ENCODE measurements at places on chromosomes 2 and 18.

- no peak for DNase-seq
Observed at GRCh38 chr2:30949435-30949834, 142.2 kb upstream of the CAPN13 start.

GRCh38 chr2:230934231-230935129 is 9.4 kb upstream of the GPR55 start:
- DNase-seq, result no peak

DNA sequence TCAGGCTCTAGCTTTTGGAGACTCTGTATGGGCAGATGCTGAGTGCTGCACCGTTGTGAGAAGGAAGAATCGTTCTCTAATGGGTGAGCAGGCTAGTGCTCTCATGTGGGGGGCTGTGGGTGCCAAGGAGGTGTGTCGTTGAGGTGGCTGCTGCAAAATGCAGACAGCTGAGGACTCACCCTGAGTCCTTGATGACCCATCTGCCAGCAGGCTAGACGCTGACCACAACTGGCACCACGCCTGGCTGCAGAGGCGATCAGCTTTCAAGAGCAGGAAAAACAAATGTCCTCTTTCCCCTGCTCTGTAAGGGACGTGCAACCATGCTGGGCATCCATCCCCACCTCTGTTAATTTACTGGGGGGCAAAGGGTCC is 48.2 kb downstream of the HAUS1 start:
- DNase-seq, result no peak

DNA sequence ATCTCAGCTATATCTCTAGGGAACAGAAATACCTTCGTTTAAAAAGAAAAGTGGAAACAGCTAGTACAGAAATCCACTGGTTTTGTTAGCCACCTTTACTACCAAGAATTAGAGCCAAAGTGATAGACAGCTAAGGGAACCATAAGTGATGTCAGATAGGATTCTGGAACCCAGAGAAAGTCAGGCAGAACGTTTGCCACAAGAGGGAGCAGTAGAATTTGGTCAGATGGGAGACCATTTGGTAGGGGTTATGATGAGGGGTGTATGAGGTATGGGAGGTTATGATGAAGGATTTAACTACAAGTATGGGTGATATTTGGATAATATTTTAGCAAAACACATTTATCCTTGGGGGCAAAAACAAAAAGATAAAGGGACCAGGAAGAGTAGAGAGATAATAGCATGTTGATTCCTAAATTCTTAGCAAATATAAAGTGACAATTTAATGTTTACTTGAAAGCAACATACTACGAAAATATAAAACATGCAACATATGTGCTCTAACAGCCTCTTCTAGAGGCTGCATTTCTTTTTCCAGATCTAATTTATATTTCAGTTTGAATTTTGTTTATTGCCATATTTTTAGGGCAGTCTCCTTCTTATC is 3.3 kb downstream of the SLC8A1 start:
- no peak for DNase-seq

- DNase-seq, result no peak
Observed at GRCh38 chr2:60677356-60677755, 78.7 kb upstream of the PAPOLG start.

- no peak for DNase-seq
Observed at GRCh38 chr18:7812431-7813063, 245.4 kb downstream of the PTPRM start.

GRCh38 chr2:84741182-84741822 is 139.6 kb downstream of the TRABD2A start:
- no peak for DNase-seq

DNA sequence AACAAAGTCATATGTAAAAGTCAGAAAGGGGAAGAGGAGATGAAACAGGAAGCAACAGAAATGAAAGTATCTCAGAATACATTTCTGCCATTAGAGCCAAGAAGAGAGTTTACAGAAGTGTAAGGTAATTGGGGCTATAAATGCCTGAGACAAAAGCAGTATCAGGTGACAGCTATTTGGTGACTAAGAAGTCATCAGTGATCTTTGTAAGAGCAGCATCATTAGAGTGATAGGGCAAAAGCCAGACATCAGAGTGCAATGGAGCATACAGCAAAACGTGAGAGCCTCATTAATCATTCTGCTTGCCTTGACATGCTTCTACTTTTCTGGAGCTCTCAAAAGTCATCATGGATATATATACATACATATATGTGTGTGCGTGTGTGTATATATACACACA is 804.7 kb upstream of the PIK3C3 start:
- DNase-seq, result peak; percentile 31

DNA sequence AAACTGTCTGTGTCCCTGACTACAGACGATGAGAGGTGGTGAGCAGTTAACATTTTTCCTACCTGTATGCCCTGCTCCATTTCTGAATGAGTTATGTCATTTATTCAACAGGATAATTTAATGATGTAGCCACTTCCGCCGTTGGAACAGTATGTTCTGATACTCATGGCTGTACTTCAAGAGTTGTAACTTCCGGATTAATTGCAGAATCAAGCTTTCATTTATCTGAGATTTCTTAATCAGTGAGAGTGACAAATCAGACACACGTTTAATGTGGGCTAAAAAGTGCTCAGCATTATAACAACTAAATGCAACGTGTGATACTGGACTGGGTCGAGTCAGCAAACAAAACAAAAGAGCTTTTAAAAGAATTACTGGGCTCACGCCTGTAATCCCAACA is 107.7 kb downstream of the KCTD1 start:
- no peak for DNase-seq

DNA sequence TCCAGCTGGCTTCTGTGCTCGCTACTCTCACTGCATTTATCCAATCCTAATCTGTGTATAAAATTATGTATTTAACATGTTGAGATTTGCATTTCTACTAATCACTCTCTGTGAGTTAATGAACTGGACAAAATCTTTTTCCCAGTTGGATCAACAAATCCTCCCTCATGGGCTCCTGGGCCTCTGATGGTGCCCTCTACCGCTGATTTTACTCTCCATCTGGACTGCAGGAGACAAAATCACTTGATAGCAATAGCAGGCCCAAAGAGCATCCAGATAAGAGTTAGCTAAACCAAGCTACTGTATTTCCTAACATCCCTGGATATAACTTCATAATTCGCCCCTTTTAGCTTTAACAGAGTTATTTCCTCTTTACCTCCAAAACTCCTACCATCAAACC is 14.4 kb downstream of the REG3G start:
- DNase-seq, result no peak

- DNase-seq, result no peak
Observed at GRCh38 chr18:28594034-28594433, 417.1 kb upstream of the CDH2 start.

DNA sequence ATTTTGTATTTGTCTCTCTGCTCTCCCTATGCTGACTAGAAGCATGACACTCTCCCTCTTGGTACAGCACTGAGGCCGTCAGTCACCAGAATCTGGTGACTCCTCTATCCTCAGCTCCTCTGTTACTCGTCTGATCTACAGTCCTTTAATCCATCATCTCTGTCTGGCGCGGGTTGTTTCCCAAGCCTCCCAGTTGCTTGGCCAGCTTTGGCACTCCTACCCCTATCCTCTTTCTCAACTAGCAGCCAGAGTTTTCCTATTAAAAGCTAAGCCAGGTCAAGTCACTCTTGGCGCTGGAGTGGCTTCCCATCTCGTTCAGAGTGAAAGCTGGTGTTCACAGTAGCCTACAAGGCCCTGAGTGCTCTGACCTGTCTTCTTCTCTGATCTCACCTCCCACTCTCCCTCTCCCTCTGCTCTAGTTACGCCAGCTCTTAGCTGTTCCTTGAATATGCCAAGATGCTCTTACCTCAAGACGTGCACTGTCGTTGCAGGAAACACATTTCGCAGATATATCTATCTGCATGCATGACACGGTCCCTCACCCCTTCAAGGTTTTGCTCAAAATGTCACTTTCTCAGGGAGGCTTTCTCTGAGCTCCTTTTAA is 41.8 kb upstream of the PSME4 start:
- no peak for DNase-seq

- DNase-seq, result no peak
Observed at GRCh38 chr18:67525328-67526099, 9.0 kb upstream of the DSEL start.

DNA sequence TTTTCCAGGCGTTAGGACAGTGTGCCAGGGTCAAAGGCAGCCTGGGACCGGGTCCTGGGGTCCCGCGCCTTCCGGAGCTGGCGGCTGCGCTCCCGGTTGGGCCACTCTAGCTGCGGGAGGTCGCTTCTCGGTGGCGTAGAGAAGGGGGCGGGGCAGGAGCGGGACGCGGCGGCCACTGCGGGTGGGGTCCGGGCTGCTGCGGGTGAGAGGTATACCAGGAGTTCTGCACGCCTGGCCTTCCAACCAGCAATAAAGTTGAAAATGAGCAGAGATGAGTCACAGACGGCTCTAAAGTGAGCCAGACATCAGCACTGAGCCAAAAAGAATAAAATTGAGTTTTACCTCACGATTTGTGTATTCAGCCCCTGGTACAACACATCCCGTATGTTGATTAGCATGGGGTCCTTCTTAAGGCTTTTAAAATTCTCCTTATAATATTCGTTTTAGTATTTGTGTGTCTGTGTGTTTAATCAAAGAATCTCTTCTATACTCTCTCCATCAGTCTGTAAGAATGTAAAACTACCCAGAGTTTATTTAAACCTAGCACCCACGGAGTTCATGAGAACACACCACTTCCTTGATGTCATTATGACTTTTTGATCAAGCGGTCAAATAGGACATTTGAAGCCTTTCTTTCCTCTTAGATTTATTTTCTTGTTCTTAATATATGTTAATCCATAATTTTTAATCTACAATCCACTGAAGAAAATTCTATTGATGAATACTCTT is at the start of gene C1GALT1C1L:
C1GALT1C1L (minus strand) TSS at position 108 of the 729 bp plus-strand sequence; CDS start at position 1, 107 bp downstream.
- no peak for DNase-seq

- DNase-seq, result no peak
Observed at GRCh38 chr2:240297256-240298116, 138.0 kb upstream of the GPC1 start.

- no peak for DNase-seq
Observed at GRCh38 chr2:167750675-167751074, 496.7 kb downstream of the STK39 start.

DNA sequence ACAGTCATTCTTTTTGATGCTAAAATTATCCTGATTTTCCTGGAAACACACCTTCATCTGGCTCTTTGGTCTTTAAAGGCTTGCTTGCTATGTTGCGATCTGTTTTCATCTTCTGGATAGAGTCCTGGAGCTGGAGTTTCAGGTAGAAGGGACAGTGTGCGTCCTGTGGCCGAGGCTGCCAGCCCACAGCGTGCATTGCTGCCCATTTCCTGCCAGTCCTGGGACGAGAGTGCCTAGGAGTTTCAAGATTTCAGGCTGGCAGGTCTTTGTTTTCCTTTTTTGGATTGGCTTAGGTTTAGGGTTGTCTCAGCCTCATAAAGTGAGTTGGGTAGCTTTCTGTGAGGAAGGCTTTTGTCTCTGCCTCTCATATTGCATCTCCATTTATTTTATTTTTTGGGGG is 14.5 kb downstream of the DGKD start:
- no peak for DNase-seq

DNA sequence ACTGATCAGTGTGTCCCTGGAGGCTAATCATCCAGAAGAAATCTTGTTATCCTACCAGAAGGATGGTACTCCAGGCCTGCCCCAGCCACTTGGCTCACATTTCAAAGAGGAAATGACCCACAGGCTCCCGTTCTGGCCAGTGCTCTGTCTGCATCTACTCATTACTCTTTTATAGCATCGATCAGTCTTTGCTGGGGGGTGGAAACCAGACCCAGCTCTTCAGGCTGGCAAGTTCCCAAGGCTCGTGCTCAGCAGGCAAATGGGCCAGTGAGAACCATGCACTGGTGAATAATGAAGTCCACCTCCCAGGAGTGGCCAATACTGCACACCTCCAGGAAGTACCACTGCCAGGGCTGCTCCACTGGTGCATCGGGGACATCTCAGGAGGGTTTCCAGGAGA is 38.8 kb downstream of the DNER start:
- DNase-seq, result no peak

DNA sequence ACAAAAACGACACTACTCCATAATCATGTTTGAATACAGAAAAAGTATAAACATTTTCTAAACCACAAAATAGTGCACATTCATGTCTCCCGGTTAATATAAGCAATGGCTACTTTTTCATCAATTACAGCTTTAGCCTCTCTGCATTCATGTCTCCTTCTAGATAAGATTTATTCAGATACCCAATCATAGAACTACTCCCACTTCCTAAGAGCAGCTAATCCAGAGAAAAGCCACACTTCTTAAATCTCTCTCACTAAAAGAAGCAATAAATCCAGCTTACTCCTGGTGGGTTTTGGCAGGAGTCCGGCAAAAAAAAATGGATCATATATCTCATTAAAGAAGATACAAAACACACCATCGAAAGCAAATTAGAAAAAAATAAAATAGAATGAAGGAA is 20.1 kb downstream of the DSEL start:
- no peak for DNase-seq

DNA sequence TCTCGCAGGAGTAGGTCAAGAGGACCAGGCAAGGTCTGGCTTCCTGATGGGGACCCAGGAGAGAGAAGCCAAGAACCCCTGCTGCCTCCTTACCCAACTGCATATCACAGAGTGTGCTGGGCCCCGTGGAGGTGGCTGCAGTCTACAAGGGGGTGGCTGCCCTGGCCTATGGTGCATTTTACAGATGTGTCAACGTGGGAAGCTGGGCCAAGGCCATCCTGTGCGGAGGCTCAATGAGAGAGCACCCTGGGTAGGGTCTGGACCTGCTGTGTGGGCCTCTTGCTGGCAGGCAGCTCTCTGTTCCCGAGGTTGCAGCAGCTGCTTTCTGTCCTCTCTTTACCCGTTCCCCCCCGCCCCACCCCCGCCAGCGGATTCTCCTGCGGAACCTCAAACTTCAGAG is 61.4 kb downstream of the GBX2 start:
- DNase-seq, result no peak

DNA sequence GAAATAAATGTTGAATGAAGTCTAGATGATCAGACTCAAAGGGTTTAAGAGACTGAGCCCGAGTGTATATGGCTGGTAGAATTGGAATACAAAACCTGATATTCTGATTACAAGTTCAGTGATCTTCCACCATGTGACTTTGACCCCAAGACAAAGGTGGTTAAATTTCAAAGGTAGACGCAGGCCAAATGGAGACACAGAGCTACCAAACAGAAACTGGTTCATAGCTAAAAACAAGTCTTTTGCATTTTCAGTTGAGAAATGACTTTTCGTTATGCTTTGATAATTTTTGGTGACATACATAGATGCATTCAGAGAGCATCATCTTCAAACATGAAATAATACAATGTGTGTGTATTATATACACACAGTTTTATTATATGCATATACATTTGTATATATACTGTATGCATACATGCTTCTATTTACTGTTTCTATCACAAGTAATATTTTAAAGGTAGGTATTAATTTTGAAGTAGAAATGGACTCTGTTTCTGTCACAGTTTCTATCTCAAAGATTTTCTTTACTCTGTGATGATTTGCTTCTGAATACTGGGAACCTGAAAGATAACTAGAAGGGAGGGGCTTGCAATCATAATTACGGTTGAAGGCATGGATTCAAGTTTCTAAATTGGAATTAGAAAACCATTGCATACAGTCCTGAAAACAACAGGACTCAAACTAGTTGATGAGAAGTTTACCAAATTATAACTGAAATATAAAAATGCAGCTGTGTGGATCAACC is 142.3 kb downstream of the ABCA12 start:
- no peak for DNase-seq

Measured in NCI-H2107 (cell line).